ENCODE measurements at places on chromosomes 12 and 14.

- DNase-seq, result no peak
Observed at GRCh38 chr14:89270439-89271227, 146.4 kb downstream of the FOXN3 start.

GRCh38 chr14:74950795-74951442, 4.5 kb downstream of the PGF start:
- no peak for DNase-seq

DNA sequence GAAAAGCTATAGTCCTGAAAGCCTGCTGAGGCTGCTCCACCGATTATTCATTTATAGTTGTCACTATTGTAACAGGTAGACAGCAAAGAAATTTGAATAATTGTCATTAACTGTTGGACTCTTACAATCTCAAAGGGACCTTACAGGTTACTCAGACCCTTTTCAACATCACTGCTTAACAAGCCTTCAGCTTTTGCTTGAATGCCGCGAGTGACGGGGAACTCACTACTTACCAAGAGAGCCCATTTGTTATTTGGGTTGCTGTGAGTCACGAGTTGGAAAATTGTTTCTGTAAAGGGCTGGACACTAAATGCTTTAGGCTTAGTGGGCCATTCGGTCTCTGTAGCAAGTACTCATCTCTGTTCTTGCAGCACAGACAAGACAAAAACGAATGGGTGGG, 5.9 kb upstream of the TUNAR start:
- no peak for DNase-seq

DNA sequence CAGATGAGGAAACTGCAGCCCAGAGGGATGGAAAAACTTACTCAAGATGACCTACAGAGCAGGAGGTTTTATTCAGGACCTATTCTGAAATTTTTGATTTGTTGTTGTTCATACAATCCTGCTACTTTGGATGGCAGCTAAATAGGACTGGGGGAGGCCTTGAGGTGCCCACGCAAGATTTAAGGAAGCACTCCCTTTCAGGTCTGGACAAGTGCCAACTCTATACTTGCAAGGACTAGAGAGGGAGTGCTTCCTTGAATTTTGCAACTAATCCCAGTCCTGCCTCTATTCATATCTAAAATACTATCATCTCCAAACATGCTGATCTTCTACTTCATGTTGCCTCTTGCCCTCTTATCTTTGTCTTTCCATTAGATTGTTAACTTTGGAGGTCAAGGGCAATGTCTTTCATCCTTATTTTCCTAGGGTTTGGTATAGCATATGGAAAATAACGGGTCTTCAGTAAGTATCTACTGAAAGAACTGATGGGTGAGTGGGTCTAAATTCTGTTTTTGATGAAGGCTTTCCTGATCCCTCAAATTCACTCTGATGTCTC, 28.6 kb upstream of the PPM1H start:
- no peak for DNase-seq

DNA sequence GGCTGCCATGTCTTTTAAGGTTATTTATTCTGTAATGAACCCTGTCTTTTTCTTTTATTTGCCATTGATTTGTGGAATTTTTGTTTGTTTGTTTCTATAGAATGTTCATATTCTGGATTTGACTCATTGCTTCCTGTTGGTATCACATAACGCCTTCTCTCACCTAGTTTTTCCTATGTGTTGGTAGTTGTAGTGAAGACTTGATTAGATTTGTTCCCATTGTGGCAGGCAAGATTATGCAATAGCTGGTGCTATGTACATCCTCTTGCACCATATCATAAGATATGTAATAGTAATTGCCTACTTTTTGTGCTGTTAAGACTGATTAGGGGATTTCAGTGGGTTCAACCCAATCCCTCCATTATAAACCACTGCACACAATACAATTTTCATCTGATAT, 3.9 kb upstream of the KRT6B start:
- no peak for DNase-seq

- DNase-seq, result no peak
Observed at GRCh38 chr14:74835645-74836250, 40.2 kb downstream of the PROX2 start.

- DNase-seq, result no peak
Observed at GRCh38 chr14:60025571-60025970, 66.2 kb upstream of the PCNX4 start.

- DNase-seq, result no peak
Observed at GRCh38 chr14:71586131-71586897, 345.9 kb upstream of the RGS6 start.

GRCh38 chr12:29053567-29053966, 95.5 kb upstream of the FAR2 start:
- DNase-seq, result no peak

DNA sequence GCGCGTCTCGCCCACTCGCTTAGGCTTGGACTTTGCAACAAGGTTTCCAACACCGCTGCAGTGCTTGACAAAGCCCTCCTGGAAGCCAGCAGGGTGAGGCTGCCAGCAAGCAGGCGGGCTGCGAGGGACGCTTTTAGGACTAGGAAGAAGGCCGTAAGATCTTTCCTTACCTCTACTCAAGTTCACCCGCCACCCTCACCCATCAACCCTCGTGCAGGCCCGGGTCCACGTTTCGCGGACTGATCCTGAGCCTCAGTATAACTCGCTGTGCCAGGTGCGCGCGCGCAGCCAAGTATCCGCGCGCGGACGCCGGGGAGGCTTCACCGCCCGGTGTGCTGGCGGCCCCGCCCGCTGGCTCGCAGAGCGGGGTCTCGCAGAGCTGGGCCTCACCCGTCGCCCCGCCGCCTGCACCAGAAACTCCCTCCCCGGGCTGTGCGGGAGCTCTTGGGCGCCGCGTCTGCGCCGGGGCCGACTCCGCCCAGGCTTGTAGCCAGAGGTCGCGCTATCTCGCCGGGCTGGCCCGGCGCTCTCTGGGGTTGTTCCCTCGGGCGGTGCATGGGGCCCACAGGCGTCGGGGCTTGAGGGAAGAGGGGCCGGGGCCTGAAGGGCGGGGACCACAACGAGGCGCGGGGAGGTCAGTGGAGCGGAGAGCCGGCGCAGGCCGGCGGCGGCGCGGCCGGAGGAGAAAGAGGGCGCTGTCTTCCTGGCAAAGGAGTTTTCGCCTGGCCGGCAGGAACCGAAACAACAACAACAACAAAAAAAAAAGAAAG, 7.6 kb upstream of the SIX1 start:
- no peak for DNase-seq

GRCh38 chr14:85572845-85573244, 42.9 kb downstream of the FLRT2 start:
- no peak for DNase-seq

DNA sequence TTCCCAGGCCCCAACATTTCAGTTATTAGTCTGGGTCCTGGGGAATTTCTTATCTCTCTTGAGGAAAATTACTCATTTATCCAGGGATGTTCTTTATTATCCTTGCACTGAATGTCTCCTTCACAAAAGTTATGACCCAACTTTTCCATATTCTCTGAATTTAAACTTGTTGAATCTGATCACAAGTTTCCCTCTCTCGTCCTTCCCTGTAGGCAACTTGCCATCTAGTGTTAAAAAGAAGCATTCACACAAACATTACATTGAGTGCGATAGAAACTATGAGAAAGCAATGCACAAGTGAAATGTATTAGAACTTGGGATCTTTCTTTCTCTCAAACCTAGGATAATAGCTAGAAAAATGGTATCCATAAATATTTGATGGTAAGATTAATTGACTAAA, 608.4 kb downstream of the FSCB start:
- DNase-seq, result no peak

- DNase-seq, result no peak
Observed at GRCh38 chr12:79421236-79421740, 269.5 kb downstream of the PAWR start.

- no peak for DNase-seq
Observed at GRCh38 chr14:79466938-79467527, 744.3 kb downstream of the DIO2 start.

DNA sequence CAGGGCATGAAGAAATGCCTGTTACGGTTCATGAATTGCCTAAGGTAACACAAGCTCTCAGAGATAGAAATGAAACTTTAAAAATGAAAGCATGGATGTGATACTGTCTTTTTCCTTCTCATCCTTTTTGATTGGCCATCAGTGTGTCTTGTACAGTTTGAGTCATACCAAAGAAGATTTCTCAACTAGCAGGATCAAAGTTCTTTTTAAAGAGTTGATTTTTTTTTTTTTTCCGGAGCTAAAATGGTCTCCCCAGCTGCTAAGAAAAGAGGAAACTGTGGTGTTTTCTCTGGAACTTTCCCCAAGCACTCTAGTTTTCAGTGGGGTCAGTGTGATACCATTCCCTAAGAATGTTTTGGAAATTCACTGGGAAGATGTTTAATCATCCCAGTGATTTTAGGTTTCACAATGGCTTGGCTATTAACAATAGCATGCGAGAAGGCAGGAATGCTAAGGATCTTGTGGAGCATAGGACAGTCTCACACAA, 105.0 kb downstream of the ETNK1 start:
- DNase-seq, result no peak

DNA sequence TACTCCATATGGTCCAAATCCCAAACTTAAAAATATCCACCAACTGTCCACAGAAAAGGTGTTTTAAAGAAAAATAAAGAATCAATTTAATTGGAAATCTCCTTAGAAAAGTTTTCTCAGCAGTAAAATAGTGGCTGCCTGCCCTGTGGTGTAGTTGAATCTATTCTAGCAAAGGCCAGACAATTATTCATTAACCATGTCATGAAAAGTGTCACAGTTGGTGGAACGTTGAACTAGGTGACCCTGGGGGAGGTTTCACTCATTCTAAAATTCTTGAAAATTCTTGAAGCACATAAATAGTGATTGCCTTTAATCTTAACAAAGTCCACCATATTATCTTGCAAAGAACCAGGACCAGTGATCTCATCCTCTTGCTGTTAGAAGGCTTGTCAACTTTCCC, 78.4 kb upstream of the GZMB start:
- DNase-seq, result no peak

- DNase-seq, result no peak
Observed at GRCh38 chr12:50603817-50604639, 99.2 kb downstream of the DIP2B start.

DNA sequence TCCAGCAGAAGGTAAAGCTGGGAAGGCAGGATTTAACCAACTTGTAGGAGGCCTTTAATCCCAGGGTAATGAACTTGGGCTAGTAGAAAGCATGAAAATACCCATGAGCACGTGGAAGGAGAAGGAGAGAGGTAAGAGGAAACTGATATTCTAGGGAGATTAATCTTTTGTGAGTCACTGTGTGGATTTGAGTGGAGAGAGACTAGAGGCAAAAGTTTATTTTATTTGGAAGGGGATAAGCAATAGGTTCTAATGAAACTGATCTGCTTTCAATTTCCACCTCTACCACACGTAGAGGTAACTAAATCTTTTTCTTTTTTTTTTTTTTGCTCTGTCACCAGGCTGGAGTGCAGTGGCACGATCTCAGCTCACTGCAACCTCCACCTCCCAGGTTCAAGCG, 52.1 kb downstream of the PTPN21 start:
- DNase-seq, result no peak

DNA sequence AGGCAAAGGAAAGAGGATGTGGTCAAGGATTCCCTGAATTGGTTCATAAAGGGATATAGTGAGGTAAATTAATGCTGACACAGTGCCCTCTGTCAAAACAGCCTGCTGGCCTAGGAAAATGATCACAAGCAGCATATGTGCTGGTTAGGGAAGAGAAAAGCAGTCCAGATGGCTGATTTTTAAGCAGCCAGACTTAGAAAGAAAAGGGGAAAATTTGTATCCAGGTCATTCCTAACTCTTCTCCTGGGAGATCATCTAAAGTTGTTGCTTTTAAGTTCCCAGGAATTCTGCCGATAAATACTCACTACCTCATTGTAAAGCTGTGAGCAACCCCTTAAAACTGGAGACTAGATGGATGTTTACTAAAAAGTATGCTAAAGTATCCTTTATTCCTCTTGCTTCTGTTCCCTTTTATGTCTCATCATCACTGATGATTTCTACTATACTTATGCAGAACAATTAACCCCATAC, 46.4 kb upstream of the CNOT2 start:
- no peak for DNase-seq

DNA sequence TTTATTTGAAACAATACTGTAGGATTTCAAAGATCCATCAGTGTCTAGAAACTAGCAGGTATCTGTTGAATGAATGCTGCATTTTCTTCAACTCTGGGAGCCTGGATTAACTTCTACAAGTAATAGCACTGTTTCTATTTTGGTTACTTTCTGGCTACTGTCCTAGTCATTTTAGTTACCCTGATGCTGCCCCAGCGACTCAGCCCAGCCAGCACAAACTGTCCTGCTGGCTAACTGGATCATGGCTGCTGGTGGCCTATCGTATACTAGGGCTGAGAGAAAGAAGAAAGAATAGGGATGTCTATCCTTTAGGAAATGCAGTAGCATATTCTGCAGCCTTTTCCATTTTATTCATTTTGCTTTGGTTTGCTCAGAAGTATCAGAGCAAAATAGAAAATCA, 53.9 kb downstream of the NTN4 start:
- DNase-seq, result no peak

- no peak for DNase-seq
Observed at GRCh38 chr14:19851365-19851764, 23.6 kb upstream of the OR4K2 start.

DNA sequence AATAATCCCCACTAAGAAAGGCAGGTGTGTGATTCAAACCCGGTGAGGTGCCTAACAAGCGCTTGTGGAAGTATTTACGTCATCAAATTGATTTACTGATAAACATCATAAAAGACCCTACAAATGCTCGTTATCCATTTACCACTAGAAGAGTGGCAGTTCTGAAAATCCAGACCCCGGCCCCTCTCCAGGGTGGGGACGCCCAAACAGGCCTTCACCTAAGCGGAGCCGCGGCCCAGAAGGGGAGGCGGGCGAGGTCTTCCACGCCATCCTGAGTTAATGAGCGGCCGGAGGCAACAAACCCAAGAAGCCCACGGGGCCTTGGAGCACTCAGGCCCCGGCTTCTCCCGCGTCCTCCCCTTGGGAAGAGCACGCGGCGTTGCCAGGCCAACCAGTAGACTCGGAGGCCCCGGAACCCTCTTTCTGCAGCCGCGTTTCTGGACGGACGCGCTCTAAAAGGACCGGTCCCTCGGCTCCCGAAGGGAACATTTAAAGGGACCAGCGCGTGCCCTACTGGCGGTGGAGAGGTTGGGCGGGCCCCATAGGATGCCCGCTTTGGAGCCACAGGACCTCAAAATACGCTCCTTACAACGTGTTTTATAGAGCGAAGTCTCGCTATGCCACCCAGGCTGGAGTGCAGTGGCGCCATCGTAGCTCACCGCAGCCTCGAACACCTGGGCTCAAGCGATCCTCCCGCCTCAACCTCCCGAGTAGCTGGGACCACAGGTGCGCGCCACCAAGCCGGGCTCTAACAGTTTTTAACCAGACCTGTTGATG, 3.5 kb downstream of the PTPN21 start:
- peak; percentile 19 for DNase-seq

GRCh38 chr14:100975671-100976070, 72.1 kb upstream of the RTL1 start:
- DNase-seq, result no peak
